ENCODE measurements at places on chromosomes 16 and 17.

DNA sequence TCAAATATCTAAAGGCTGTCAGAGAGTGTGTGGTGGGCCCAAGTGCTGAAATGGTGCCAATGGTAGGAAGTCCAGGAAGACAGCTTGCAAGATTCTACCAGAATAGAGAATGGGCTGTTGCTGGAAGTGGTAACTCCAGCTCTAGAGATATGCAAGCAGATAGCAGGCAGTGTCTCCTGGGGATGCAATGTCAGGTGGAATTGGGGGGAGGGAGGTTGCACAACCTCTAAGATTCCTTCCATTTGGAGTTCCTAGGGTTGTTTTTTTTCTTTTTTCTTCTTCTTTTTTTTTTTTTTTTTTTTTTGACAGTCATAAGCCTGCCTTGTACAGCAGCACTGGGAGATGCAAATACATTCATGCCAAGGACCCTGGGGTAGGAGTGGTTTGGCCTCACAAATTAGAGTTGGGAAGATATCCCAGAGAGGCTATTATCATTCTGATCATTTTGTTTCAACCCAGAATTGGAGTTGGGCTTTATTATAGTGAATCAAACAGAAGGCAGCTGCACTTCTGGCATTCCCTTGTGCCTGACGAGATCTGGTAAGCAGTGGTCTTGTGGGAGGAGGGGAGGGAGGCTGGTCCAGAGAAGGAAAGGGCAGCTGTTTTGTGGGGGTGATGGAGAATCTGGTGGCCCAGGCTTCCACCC, 51.1 kb downstream of the SLC6A2 start:
- no peak for DNase-seq

- no peak for DNase-seq
Measured at GRCh38 chr17:51427323-51427811, 167.0 kb downstream of the UTP18 start.

GRCh38 chr16:58127033-58127556, 2.1 kb downstream of the CFAP20 start:
- DNase-seq: no peak

DNA sequence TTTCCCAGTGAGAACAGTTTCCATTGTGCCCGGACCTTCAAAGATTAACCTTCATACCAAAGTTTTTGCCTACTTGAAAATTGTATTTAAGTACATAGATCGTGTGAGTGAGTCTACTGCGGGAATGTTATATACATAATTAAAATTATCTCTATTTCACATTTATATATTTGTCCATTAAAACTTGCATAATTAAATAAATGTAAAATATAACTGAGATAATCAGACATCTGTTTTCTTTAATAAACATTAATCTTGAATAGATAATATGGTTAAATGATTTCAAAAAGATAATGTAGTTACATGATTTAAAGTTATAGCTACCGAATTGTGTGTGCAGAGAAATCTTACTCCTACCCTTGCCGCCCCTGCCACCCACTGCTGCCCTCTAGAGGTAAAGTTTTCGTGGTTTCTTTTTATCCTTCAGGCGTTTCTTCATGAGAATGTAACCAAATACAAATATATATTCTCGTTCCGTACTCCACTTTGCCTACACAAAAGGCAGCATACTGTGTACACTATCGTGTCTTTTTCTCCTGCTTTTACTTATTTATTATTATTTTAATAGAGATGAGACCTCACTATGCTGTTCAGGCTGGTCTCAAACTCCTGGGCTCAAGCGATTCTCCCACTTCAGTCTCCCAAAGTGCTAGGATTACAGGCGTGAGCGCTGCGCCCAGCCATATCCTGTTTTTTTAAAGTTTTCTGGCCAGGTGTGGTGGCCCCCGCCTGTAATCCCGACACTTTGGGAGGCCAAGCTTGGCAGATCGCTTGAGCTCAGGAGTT, 35.6 kb downstream of the RPA1 start:
- DNase-seq: no peak

DNA sequence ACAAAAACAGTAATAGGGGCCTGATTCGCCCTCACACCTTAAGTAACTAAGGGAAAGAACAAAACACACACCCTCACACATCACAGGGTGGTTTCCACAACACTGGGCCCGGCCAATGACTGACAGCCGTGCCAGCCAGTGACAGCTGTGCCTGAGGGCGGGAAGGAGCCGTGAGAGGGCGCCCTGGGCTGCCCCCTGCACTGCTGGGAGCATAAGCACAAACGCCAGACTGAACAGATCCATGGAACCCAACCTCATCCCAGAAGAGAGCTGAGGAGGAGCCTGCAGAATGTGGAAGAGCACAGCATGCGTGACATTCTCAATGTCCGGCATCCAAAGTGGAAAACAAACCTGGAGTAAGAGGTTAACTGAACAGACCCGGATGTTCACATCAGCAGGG, 16.0 kb downstream of the CSNK1D start:
- no peak for DNase-seq

DNA sequence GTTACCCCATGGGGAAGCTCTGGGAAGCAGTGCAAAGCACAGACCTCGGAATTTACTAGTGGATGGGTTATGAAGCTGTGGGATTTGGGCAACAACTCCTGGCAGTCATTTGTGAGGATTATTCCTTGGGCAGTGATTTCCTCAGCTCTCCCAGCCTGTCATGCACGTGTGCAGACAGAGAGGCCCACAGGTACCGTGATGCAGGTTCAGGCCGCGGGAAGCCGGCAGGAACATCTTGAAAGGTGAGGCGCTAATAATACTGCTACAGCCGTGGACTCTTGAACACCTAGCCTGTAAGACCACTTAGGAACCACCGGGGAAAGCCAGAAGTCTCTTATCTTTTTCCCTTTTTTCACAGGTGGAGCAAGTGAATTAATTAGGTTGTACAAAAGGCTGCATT, 80.2 kb upstream of the CPHXL start:
- no peak for DNase-seq

GRCh38 chr17:2057760-2058585, 3.1 kb downstream of the HIC1 start:
- no peak for DNase-seq

DNA sequence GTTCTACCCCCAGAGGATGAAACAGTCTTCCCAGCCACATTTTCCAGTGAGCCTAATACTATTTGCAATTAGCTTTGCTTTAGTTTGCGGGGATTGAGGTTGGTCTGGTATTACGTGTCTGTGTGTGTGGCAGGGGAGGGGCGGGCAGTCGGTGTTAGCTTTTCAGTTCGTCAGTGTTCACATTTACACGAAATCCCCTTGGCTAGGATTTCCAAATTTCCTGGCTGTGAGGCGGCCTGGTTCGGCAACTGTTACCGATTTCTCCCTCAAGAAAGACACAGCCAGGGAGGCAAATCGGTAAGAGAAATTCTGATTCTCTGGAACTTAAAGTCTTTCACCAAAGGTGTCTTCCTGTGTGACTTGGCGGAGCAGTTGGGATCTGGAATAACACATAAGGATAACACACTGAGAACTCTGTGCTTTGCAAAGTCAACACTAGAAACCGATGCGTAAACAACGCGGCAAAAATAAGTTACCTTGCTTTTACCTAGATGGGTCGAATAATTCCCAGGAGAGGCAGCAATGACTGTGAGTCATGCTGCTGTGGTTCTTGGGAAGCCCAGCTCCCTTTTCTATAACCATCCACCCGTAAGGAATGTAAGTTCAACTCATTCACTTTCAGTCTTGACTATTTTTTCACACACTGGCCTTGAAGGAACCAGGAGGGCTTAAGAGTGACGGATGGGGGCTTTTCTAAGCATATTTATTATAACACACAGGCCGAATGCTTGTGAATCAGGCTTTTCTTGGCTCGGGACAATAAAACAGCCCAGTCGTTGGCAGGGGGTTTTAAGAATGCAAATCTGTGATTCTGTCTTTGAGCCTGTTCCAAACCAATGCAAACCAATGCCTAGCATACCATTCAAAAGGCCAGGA, 24.2 kb downstream of the GPRC5B start:
- peak; percentile 91 for DNase-seq

All from iPS DF 19.7 (cell line).